Activated CD4-positive, alpha-beta T cell treated with anti-CD3 and anti-CD28 coated beads, Interleukin-2, amount 10 ng/mL, durations not matched to agents 24 days and 14 days (primary cell): ENCODE measurements at places on chromosomes 3 and 15. TPM values are rescaled to one million over a fixed set of nuclear protein-coding genes. Genes with fewer than 3 reads are reported as not detected.

DNA sequence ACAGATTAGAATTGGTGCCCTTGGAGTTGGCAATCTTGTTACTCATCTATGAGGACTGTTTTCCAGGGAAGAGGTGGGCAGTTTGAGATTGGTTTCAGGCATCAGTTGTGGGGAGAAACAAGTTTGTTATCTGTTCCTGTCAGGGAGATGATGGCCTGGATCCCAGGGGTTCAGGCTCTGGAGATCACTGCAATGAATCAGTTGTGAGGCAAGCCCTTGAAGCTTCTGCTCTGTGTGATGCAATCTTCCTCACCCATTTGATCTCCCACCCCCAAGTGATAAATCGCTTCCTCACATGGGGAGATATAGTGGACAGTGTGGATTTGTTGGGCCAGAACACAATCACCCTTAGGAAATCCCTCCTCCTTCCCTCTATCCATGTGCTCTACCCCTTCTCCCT is 276.6 kb upstream of the LRTM1 start:
- no peak for DNase-seq
- no peaks in the 10 kb centered on the region for H3K36me3 ChIP-seq
- no peaks in the 10 kb centered on the region for H3K27me3 ChIP-seq
- no peak overlapping the region for H3K27ac ChIP-seq

- H3K27ac ChIP-seq, result no peak overlapping the region
- peaks cover 66% of the 10 kb centered on the region for H3K4me1 ChIP-seq
- DNase-seq, result no peak
- no peaks in the 10 kb centered on the region for H3K27me3 ChIP-seq
- peaks cover 83% of the 10 kb centered on the region for H3K36me3 ChIP-seq
- no peak overlapping the region for H3K4me3 ChIP-seq
Measured at GRCh38 chr15:101178479-101178878, 73.4 kb downstream of the CHSY1 start.

REC114 gene
- total RNA-seq, result not detected in 2 replicates

LRRC49 gene
- total RNA-seq, result not detected in 2 replicates

- H3K27me3 ChIP-seq, result peaks cover 7% of the 10 kb centered on the region
- H3K27ac ChIP-seq, result no peak overlapping the region
- no peak for DNase-seq
- no peak overlapping the region for H3K4me3 ChIP-seq
- no peaks in the 10 kb centered on the region for H3K4me1 ChIP-seq
Measured at GRCh38 chr15:84891339-84891738, 6.9 kb downstream of the SLC28A1 start.

DNA sequence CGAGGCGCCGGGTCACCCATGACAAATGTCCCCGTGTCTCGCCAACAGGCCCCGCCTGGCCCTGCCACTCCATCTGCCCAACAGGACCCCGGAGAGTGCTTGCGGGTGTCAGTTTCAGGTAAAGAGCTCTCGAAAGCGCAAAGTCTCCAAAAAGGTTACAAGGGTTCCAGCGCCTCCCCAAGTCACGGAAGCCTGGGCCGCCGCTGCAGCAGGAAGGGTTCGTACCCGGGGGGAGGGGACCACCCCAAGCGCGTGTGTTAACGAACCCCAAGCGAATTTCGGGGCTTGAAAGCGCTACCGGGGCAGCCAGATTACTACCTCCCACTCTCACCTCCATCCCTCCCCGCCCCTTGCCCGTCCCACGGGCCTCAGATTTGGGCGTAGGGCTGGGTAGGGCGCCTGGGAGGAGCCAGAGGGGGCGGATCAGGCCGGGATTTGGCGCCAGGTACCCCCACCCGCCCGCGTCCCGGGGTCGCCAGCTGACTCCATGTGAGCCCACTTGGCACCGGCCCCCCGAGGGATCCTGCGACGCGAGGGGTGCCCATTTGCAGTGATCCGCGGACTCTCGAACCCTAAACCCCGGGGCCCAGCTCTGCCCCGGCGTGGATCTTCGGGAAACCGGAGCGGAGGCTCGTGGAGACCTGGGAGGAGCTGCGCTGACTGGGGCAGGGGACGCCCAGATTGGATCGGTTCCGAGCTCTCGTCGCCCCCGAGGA is 85.9 kb downstream of the NR2F2 start:
- DNase-seq, result no peak
- peaks cover 80% of the 10 kb centered on the region for H3K27me3 ChIP-seq
- H3K4me1 ChIP-seq, result peaks cover 5% of the 10 kb centered on the region
- H3K27ac ChIP-seq, result peak overlapping the region; percentile 29
- H3K4me3 ChIP-seq, result no peak overlapping the region
- no peaks in the 10 kb centered on the region for H3K36me3 ChIP-seq

PTH1R gene
- total RNA-seq, result not detected in 2 replicates

DNA sequence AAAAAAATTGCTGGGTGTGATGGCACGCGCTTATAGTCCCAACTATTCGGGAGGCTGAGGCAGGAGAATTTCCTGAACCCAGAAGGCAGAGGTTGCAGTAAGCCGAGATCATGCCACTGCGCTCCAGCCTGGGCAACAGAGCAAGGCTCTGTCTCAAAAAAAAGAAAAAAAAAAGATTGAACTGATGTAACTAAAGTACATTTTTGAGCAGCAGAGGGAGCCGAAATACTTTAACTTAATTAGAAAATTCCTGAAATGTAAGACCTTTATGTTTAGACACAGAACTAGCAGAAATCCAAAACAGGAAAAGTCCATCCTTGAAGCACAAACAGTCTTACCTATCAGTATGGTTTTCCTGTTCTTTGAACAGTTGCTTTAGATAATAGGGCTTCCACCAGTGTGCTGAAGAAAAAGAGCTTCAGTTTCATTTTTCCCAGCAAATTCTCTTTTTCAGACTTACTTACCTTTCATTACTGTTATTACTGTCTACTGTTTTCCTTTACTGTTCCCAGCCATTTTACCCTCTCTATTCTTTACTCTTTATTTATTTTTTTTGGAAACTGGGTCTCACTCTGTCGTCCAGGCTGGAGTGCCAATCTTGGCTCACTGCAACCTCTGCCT is 33.4 kb upstream of the ZNF609 start:
- peaks cover 34% of the 10 kb centered on the region for H3K36me3 ChIP-seq
- H3K4me1 ChIP-seq, result peaks cover 37% of the 10 kb centered on the region
- no peak for DNase-seq
- H3K4me3 ChIP-seq, result peak overlapping the region; percentile 26

ANKRD63 gene
- not detected in 2 replicates for total RNA-seq

DNA sequence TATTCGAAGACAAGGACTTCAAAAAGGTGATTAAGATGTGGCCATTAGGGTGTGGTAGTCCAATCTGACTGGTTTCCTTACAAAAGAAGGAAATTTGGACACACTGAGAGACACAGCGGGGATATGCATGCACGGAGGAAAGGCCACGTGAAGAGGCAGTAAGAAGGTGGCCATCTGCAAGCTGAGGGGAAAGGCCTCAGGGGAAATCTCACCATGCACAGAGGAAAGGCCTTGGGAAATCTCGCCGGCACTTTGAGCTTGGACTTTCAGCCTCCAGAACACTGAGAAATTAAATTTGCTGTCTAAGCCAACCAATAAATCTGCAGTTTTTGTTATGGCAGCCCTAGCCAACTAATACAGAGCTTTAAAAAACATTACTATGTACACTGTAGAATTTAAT is 78.8 kb downstream of the DLG1 start:
- no peak overlapping the region for H3K4me3 ChIP-seq
- no peak for DNase-seq
- H3K27me3 ChIP-seq, result no peaks in the 10 kb centered on the region

NR1I2 gene
- total RNA-seq, result 0.16 and 0.17 TPM in 2 replicates

SNURF gene
- 10.3 and 10.5 TPM in 2 replicates for total RNA-seq

GRCh38 chr15:56812221-56812620 is 78.9 kb upstream of the ZNF280D start:
- H3K4me1 ChIP-seq, result peaks cover 1% of the 10 kb centered on the region
- no peak overlapping the region for H3K27ac ChIP-seq
- no peaks in the 10 kb centered on the region for H3K27me3 ChIP-seq
- peaks cover 2% of the 10 kb centered on the region for H3K36me3 ChIP-seq

SRGAP3 gene
- total RNA-seq, result 0.40 and 0.45 TPM in 2 replicates

- H3K36me3 ChIP-seq, result no peaks in the 10 kb centered on the region
- H3K27me3 ChIP-seq, result peaks cover 18% of the 10 kb centered on the region
- H3K4me3 ChIP-seq, result no peak overlapping the region
- no peaks in the 10 kb centered on the region for H3K4me1 ChIP-seq
- DNase-seq, result no peak
Measured at GRCh38 chr3:57029924-57030323, 30.5 kb upstream of the SPATA12 start.

GRCh38 chr3:102240720-102241119 is 194.1 kb upstream of the ZPLD1 start:
- H3K27me3 ChIP-seq, result peaks cover 28% of the 10 kb centered on the region
- H3K27ac ChIP-seq, result no peak overlapping the region

WDR72 gene
- total RNA-seq, result not detected in 2 replicates

PLSCR1 gene
- total RNA-seq, result 84.2 and 86.0 TPM in 2 replicates

GRCh38 chr3:111112913-111113312 is 41.3 kb downstream of the NECTIN3 start:
- DNase-seq, result no peak
- H3K27ac ChIP-seq, result no peak overlapping the region
- peaks cover 2% of the 10 kb centered on the region for H3K27me3 ChIP-seq
- H3K36me3 ChIP-seq, result no peaks in the 10 kb centered on the region
- H3K4me3 ChIP-seq, result no peak overlapping the region
- H3K4me1 ChIP-seq, result no peaks in the 10 kb centered on the region

DNA sequence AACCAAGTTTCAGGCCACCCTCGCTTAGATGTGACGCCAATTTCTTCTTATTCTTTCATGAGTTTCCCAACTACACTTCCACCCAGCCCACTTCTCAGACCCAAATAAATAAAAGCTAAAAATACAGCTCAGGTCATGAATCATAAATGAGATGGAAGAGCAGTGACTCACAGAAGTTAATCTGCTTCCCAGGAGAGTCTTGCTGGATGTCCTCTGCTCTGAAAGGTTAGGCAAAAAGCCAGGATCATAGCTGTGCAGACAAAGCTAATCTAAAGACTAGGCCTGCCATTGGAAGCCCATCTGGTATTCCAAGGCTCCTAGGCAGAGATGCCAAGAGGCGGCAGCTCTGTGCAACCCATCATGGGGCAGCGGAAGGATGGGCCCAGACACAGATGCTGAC is 24.1 kb downstream of the SHC4 start:
- H3K27ac ChIP-seq, result peak overlapping the region; percentile 54
- H3K4me1 ChIP-seq, result peaks cover 27% of the 10 kb centered on the region
- peaks cover 10% of the 10 kb centered on the region for H3K36me3 ChIP-seq
- DNase-seq, result no peak
- H3K4me3 ChIP-seq, result no peak overlapping the region

GRCh38 chr3:126344380-126345041 is 12.7 kb downstream of the KLF15 start:
- H3K27ac ChIP-seq, result no peak overlapping the region
- peak; percentile 34 for DNase-seq
- H3K4me1 ChIP-seq, result no peaks in the 10 kb centered on the region

- no peaks in the 10 kb centered on the region for H3K36me3 ChIP-seq
- no peak overlapping the region for H3K27ac ChIP-seq
- DNase-seq, result no peak
- peaks cover 4% of the 10 kb centered on the region for H3K27me3 ChIP-seq
- no peaks in the 10 kb centered on the region for H3K4me1 ChIP-seq
- H3K4me3 ChIP-seq, result no peak overlapping the region
Measured at GRCh38 chr15:32784581-32784980, 66.8 kb downstream of the GREM1 start.

DNA sequence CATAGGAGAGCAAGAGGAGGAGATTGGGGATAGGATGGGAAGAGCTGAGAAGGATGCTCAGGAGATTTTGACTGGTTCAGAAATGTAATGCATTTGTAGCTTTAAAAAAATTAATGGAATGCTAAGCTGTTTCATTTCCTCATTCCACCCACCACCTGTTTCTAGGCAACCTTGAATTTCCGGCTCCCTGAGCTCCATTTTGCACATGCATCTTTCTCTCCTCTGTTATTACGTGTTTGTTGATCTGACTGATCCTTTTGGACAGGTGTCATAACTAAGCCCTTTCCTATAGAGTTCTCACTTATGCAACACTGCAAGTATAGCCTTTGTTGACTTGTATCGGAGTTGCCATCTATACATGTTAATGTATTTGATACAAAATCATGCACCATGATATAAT is 4.3 kb downstream of the TMPRSS7 start:
- no peak overlapping the region for H3K27ac ChIP-seq
- H3K4me1 ChIP-seq, result no peaks in the 10 kb centered on the region
- H3K36me3 ChIP-seq, result no peaks in the 10 kb centered on the region
- H3K4me3 ChIP-seq, result no peak overlapping the region
- peaks cover 8% of the 10 kb centered on the region for H3K27me3 ChIP-seq
- DNase-seq, result no peak

DNA sequence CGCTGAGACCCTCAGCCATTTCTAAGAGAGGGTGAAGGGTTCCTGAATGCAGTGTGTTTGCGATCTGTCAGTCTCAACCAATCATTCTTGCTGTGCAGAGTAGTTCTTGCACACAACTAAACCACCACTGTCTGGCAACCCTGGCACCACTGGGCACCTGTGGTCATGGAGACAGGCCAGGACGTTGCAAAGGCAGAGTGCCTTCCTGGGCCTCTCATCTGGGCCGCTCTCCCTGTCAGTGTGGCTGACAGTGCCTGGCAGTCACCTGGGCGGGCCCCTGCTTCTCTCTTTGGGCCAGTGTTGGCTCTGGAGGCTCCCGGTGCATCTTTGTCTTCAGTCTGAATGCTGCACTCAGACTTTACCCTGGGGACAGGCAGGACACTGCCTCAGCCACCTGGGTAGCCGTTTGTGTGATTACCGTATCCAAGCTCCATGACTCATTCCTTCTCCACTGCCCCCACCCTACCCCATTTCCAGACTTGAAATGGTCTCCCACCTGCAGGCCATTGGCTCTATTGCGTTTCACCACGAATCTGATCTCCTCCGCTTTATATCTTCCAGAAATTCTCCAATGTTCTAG is 104.6 kb upstream of the KLF13 start:
- no peaks in the 10 kb centered on the region for H3K36me3 ChIP-seq
- DNase-seq, result no peak
- H3K4me1 ChIP-seq, result peaks cover 27% of the 10 kb centered on the region
- peaks cover 6% of the 10 kb centered on the region for H3K27me3 ChIP-seq
- no peak overlapping the region for H3K4me3 ChIP-seq

PLA2G4E gene
- not detected in 2 replicates for total RNA-seq

CYP8B1 gene
- not detected in 2 replicates for total RNA-seq

IVD gene
- total RNA-seq, result 66.6 and 70.7 TPM in 2 replicates

GRCh38 chr3:170703121-170703588 is 117.3 kb upstream of the SLC7A14 start:
- H3K36me3 ChIP-seq, result no peaks in the 10 kb centered on the region
- peaks cover 2% of the 10 kb centered on the region for H3K4me1 ChIP-seq
- H3K27ac ChIP-seq, result no peak overlapping the region
- H3K27me3 ChIP-seq, result no peaks in the 10 kb centered on the region
- H3K4me3 ChIP-seq, result no peak overlapping the region

- H3K36me3 ChIP-seq, result no peaks in the 10 kb centered on the region
- no peak for DNase-seq
- H3K4me1 ChIP-seq, result peaks cover 5% of the 10 kb centered on the region
- H3K27ac ChIP-seq, result no peak overlapping the region
- H3K27me3 ChIP-seq, result peaks cover 27% of the 10 kb centered on the region
Measured at GRCh38 chr3:125191256-125191655, 21.3 kb downstream of the SLC12A8 start.

PLA1A gene
- 0.26 and 0.31 TPM in 2 replicates for total RNA-seq

ATP6V1A gene
- total RNA-seq, result 38.1 and 38.5 TPM in 2 replicates
